ENCODE measurements at places on chromosomes 2 and 18. TPM values are rescaled to one million over a fixed set of nuclear protein-coding genes. Genes with fewer than 3 reads are reported as not detected.

PSMG2 gene
- total RNA-seq = 48.8 TPM

DNAJC5G gene
- total RNA-seq = not detected

GPR148 gene
- not detected for total RNA-seq

IL36RN gene
- not detected for total RNA-seq

FOXI3 gene
- total RNA-seq = not detected

APOB gene
- total RNA-seq = 0.23 TPM

MARCO gene
- total RNA-seq = not detected

VWA3B gene
- total RNA-seq = not detected

DSG1 gene
- total RNA-seq = not detected

SRSF7 gene
- total RNA-seq = 67.5 TPM

DNA sequence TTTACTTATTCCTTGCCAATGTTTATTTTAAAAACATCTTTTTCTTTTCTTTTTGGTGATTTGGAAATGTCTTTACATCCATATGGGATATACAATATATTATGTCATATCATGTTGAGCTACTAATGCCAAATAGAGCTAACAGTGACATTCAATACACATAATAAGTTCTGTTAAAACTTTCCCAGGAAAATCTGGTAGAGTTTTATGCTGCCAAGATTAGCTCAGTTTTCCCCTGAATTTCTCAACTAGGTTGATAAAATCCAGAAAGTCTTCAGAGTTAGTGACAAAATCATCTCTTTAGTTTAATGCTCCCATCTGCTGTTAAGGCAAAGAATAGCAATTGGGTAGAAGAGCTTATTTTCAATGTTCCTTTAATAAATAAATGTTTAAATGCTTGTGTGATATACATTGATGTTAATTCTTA is 9.9 kb downstream of the COL3A1 start:
- no peak for DNase-seq

GRCh38 chr2:124121106-124121505 is 96.0 kb downstream of the CNTNAP5 start:
- DNase-seq = no peak

- DNase-seq = no peak
Measured at GRCh38 chr2:16546128-16546754, 119.4 kb downstream of the CYRIA start.

GRCh38 chr2:140551287-140551686 is 1579.5 kb downstream of the LRP1B start:
- DNase-seq = no peak

- no peak for DNase-seq
Measured at GRCh38 chr2:12543978-12544558, 172.7 kb upstream of the TRIB2 start.

DNA sequence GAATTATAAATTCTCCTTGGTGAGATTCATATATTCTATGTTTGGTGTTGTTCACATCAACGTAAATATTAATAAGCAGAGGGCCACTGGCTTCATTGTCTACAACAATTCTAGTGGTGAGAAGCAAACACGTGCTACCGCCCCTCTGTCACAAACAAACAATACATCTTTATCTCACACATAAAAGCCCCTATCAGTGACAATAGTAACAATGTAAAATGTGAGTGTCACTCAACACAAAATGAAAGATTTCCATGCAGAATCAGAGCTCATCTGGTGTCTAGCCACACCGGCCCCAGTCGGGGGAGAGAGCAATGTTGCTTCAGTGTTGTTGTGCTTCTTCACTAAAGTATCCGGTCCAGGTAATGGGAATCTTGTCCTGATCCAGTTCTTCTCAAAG is 932.6 kb downstream of the SOCS6 start:
- no peak for DNase-seq

GRCh38 chr2:55556809-55557208 is 37.3 kb downstream of the CFAP36 start:
- DNase-seq = no peak

DNA sequence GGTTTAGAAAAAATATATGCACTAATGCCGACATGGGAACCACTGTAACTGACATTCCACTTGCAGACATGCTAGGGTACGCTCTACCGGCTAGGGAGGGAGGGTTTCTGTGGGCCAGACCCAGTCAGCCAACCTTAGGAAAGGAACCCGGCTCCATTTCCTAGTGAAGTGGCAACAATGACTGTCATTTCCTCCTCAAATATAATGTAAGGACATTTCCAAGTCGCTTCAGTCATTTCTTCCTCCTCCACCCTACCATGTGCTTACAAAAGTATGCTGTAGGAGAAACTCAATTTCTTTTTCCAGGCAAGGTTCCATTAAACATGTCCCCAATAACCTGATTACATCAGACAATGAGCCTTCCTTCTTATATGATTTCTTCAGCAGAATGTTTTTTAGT is 64.3 kb upstream of the PSMD14 start:
- DNase-seq = no peak

DNA sequence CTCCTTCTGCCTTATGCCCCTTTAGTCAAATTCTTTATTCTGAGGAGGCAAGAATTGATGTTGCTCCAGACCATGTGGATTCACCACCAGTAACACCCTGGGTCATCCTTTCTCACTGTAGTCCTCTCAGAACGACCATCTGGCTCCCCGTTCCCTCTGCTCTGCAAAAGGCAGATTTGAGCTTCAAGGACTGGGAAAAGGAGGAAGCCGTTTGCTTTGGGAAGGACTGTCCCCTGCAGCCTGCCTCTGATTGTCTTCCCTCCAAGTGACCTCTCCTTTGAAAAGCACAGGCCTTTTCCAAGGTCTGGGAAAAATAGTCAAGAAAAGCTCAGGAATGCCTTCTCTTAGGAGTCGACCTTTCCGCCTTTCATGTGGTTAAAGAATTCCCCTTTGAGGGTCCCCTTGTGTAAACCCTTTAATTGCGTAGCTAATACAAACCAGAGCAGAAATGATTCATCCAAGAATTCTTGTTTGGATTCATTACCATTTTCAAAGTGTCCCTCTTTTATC is 130.1 kb upstream of the COPS8 start:
- no peak for DNase-seq

DNA sequence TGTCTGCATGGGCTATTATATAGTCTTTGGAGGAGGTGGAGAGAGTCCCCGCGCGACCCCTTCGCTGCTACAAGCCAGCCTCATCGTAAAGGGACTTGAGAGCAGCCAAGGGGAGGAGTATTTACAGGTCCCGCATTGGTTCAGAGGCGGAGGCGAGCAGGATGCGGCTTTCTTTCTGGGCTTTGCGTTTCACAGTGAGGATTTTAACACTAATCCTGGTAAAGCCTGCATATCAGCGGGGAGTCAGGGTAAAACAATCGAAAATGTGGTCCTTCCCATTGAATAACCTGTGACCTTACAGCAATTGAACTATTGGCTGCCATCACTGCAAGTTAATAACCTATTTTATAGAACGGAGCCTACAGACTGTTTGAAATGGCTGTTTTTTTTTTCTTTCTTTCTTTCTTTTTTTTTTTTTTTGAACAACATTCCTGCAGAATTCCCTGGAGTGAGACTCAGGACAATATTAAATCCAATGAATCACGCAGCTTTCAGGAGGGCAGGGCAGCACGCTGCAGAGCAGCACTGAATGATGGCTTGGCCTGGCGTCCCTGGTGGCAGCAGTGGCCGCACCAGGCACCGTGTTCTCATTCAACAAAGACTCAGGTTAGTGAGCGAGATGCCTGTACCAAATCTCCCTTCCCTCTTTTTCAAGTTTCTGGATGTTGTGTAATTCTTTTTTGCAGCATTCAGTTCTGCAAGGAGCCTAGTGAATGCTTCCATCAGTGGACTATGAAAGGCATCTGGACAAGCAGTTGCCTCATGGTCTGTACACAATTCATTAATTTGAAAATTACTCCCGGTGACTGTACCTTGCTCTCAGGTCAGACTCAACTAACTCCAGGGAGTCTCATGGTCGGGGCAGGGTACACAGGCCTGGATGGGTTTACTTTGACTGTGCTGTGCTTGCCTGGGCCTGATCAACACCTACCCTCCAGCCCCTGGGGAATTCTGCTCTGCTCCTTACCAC is 19.8 kb downstream of the SMIM21 start:
- DNase-seq = no peak

DNA sequence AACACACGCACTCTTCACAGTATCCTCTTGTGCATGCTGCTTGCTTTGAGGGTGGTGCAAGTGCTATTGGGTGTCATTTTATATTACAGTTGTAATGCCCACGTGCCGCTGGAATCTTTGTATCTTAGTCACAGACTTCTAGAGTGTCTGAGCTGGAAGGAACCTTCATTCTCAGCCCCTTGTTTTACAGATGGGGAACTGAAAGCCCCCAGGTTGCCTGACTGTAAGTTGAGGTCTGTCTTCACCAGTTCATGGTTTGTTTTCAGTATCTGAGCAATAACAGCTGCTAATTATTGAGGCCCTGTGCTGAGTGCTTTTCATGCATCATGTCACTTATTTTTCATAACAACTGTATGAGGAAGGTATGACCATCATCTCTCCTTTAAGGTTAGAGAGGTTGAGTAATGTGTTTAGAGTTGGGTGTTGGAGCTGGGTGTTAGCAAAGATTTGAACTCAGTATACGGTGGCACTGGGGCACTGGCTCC is 77.0 kb downstream of the PRKCE start:
- DNase-seq = no peak

DNA sequence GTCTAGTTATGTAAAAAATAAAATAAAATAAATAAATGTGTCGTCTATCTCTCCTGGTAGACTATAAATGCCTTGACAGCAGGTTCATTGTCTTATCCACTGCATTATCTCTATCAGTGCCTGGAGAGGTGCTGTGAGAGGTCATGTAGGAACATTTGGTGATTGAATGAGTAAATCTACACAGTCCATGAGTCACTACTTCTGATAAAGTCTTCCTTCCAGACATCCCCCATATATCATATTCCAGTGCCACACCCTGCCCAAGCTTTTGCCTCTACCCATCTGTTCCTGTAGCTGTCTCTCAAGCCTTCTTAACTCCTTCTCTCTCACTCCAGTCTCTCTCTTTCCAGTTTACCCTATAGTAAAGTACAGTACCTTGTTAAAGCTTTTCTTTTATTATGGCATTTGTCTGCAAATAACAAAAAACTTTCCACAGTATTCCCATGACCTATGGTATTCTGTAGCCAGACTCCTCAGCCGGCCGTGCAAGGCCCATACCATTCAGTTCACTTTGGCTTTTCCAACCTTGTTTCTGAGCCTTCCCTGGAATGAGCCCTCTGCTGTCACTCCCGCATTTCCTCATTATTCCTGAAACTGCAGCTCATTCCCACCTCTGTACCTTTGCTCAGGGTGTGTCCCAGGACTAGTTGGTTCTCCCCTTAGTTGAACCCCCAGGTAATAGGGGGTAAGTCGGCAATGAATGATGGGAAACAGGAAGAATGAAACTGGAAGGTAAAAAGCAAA is 37.5 kb downstream of the ANXA4 start:
- no peak for DNase-seq

DNA sequence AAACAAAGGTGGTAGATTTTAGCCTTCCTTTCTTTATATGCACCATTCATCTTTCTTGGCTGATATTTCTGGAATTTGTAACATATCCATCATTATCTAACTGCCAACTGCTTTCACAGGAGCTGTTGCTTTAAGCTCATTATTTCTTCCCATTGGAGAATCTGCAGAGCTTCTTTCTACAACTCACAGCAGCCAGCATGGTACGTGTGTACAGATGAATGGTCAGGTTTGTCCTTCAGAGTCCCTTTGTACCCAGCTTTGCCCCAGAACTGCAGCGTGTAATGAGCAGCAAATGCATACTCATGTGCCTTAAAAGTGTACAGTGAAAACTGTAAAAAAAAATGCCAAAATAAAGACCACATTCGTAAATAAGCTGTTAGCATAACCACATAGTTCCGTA is 260.9 kb downstream of the FIGN start:
- DNase-seq = no peak

DNA sequence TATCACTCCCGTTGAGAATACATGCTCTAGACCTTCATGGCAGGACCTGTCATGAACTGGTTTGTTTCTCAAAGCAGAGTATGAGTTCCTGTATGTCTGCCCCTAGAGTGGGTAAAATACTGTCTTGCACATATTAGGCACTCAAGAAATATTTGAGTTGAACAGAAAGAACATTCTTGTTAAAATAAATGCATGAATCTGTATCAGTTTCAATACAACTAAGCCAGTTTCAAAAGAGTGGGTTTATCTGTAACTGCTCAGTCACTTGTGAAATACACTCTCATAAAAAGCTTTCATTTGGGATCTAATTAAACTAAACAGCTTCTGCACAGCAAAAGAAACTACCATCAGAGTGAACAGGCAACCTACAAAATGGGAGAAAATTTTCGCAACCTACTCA is 69.2 kb downstream of the RFTN2 start:
- DNase-seq = no peak

GRCh38 chr2:57181315-57182038 is 865.1 kb upstream of the VRK2 start:
- no peak for DNase-seq

- no peak for DNase-seq
Measured at GRCh38 chr2:134393075-134393461, 139.2 kb downstream of the MGAT5 start.

DNA sequence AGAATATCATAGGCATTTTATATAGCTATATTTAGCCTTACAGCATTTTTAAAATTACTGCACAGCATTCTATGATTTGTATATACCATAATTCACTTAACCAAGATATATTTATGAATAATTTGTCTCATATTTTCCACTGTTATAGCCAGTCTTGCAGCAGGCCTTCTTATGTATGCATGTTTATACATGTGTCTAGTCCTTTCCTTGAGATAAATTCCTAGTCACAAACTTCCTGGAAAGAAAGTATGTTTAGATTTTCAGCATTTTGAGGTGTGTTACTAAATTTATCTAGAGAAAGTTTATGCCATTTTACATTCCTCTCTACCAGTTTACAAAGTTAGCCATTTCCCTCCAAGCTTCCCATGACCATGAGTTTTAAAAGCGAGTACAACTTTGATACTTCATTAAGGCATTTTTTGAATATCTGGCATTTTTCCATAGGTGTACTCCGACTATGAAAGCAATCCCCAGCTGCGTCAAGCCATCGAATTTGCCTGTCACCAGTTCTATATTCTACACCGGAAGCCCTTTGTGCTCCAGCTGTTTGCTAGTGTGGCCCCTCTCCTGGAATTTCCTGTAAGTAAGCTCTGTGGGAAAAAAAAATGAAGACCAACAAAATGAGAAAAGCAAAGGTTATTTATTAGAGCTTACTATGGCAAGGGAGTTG is 59.4 kb upstream of the RPE start:
- DNase-seq = no peak

- DNase-seq = no peak
Measured at GRCh38 chr2:174663550-174663949, 65.9 kb upstream of the WIPF1 start.

Measured in chondrocyte (in vitro differentiated cells).